ENCODE measurements at places on chromosomes 3 and 15. TPM values are rescaled to one million over a fixed set of nuclear protein-coding genes. Genes with fewer than 3 reads are reported as not detected.

The GXYLT2 gene
- total RNA-seq: 3.5 TPM

The GASK1A gene
- not detected for total RNA-seq

The PLA1A gene
- total RNA-seq: 0.21 TPM

The CCR2 gene
- not detected for total RNA-seq

The ACAN gene
- 0.78 TPM for total RNA-seq

The CHRM5 gene
- not detected for total RNA-seq

The CFAP92 gene
- total RNA-seq: not detected

The MED12L gene
- total RNA-seq: 1.2 TPM

The GTF2E1 gene
- 12.9 TPM for total RNA-seq

The FAH gene
- total RNA-seq: 35.5 TPM

The IP6K2 gene
- 49.1 TPM for total RNA-seq

Data from A549 treated with ZK216348 at 1 μM for 4 hours (cell line).